CD4-positive, alpha-beta T cell treated with Interleukin-6 at 100 ng/mL for 8 hours (primary cell): ENCODE measurements at places on chromosomes 1 and 21.

- peak; percentile 3 for DNase-seq
These were observed 80.8 kb downstream of the LRRC7 start for GRCh38 chr1:69648486-69648885.

- DNase-seq: no peak
These were observed 83.7 kb upstream of the BCL10 start for GRCh38 chr1:85359874-85360721.

DNA sequence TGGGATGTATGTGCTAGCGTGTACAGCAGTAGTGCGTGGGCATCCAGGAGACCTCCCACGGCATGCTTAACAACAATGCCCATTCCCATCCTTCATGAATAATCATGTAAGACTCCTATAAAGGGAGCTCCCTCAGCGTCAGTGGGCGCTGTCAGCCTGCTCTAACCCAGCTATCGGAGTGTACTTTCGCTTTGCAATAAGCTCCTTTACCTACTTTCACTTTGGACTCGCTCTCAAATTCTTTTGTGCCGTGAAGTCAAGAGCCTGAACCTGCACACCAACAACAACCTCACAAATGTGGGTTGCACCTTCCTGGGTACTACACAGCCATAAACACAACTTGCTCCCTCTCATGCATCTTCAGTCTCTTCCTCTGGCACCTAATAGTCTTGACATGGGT is 114.8 kb upstream of the PAXBP1 start:
- DNase-seq: peak; percentile 35

GRCh38 chr1:160404094-160404493 is 3.7 kb downstream of the VANGL2 start:
- no peak for DNase-seq

DNA sequence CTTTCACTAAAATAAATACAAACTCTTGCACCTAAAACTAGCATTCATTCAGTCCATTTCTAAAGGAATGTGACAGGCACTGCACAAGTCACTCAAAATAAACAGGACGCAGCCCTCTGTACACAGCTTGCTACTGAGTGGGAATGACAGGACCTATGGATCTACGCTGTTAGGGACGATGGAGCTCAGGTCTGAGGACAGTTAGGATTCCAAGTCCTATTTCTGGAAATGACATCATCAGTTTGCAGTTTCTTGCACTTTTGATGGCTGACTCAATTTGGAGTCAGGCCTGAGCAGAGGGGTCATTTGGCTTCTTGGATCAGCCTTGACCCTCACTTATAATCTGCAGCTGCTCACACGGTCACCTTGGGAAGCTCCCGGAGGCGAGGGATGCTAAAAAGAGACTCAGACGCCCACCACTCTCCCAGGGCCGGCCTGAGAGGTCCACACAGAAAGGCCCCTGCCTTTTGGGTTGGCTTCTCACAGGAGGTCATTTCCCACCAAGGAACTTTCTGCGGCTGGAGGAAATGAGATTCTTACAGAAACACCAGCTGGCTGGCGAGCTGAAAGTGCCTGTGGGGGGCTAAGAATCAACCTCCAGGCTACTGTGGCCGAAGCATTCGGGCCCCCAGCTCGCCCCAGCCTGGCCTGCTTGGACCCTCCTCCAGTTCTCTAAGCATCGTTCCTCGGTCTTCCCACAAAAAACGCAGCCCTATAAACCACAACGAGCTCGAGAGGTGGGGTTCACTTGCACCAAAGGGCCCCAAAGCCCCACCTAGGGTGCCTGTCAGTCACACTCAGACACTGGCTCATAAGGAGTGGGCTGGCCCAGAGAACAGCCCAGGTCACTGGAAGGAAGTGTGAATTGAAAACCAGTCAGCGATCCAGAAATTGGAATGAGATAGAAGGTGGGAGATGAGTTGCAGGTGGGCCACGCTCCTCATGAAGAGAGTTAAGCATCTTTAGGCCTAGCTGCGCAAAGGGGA is 8.9 kb upstream of the PDE9A start:
- no peak for DNase-seq
